Myocyte (in vitro differentiated cells): ENCODE measurements at places on chromosomes 4 and X. TPM values are rescaled to one million over a fixed set of nuclear protein-coding genes. Genes with fewer than 3 reads are reported as not detected.

Gene TMEM31
- not detected in 2 replicates for total RNA-seq

Gene CCDC110
- 1.4 and 2.0 TPM in 2 replicates for total RNA-seq

Gene TMEM47
- total RNA-seq, result 69.2 and 81.1 TPM in 2 replicates

Gene WDR17
- total RNA-seq, result not detected in 2 replicates

Gene IDH3G
- 92.7 and 104 TPM in 2 replicates for total RNA-seq

Gene BRS3
- not detected in 2 replicates for total RNA-seq

Gene OFD1
- 9.9 and 20.1 TPM in 2 replicates for total RNA-seq

Gene SRPK3
- total RNA-seq, result 252 and 340 TPM in 2 replicates

Gene RBM46
- total RNA-seq, result not detected in 2 replicates

Gene MMRN1
- not detected in 2 replicates for total RNA-seq

Gene GC
- not detected in 2 replicates for total RNA-seq

Gene SMR3B
- not detected in 2 replicates for total RNA-seq

Gene CT45A3
- total RNA-seq, result not detected in 2 replicates
